ENCODE measurements at places on chromosomes 11 and 22. TPM values are rescaled to one million over a fixed set of nuclear protein-coding genes. Genes with fewer than 3 reads are reported as not detected.
A peak's percentile ranks its signal among the peaks of the same experiment; 100 is the strongest.

- no peak for DNase-seq
These were observed 176.5 kb upstream of the LARGE1 start for GRCh38 chr22:34096770-34097169.

- DNase-seq, result no peak
These were observed 46.7 kb upstream of the CTTN start for GRCh38 chr11:70351646-70352045.

GRCh38 chr11:133934599-133935550, 21.9 kb downstream of the IGSF9B start:
- DNase-seq, result peak; percentile 87

DNA sequence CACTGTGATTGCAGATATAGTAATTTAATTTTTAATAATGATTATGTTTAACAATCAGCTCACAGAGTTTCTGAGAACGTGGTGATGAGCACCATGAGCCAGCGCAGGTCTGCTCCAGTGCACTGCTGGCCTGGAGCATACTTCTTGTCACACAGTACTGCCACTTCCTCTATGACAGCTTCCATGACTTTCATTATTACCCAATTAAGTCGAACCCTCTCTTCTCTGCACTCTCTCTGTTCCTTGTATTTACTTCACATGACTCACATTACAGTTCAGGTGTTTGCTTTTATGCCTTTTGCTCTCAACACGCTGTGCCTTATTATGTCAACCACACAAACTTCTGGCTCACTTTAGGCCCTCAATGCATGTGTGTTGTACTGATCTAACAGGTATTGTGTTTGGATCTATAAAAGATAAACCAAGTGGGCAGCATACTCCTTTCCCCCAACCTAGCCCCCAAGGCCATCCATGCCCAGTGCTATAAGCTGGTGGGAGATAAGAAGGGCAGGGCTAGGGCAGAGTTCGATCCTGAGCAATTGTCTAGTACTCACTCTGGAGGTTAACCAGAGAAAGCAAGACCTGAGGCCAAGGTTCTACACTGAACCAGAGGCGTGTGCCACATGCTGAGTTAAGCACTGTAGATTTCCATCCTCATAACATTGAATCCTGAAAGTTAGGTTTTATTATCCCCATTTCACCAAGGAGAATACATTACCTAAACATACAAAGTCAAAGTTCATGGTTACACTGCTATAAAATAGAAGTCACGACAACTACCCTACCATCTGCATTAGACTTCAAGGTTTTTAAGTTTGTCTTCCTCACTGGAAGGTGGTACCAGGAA, 356.5 kb downstream of the INSC start:
- no peak for DNase-seq

DNA sequence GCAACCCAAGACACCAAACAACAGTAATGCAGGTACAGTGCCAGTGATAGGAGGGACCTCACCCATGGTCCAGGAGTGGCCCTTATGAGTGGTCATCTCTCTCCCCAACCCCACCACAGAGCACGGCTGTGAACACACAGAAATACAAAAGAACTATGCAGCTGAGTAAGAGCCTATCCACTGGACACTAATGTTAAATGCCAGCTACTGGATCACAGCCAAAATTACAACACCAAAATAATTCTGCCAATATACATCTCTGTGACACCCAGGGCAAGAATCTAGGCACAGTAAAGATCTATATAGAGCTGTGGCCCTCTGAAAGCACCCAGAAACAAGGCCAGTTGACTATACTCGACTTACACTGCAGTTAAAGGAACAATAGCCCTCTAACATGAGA, 22.8 kb upstream of the GPR83 start:
- DNase-seq, result no peak

DNA sequence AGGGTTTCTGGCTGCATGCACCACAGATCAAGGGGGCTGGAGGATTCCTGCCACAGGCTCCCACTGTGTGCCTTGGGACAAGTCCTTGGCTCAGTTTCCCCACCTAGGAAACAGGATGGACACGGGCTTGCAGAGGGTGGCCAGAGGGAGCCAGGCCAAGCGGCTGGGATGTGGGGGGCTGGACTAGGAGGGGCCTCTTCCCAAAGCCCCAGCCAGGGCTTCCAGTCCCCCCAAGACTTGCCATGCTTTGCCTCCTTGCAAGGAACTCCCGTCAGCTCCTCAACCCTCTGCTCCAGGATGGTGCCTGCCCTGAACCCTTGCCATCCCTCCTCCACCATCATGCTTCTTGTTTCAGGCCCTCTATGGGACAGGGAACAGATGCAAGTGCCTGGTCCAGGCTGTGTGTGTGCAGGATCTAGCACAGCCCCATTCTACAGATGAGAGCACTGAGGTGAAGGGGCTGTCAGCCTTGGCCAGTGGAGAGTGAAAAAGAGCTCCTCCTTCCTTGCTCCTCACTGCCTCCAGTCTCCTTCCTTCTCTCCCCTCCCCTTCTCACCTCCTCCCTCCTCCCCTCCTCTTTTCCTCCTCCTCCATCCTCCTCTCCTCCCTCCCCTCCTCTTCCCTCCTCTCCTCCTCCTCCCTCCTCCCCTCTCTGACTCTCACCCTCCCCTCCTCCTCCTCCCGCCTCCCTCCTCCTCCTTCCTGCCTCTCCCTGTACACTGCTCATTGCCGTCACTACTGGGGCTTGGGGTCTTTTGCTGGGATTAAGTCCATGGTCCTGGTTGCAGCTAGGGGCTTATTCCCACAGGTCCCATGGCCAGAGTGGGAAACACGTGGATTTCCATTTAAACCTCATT, 13.3 kb upstream of the FGF19 start:
- no peak for DNase-seq

GRCh38 chr22:30245181-30245984, 1.2 kb downstream of the LIF start:
- DNase-seq, result no peak

DNA sequence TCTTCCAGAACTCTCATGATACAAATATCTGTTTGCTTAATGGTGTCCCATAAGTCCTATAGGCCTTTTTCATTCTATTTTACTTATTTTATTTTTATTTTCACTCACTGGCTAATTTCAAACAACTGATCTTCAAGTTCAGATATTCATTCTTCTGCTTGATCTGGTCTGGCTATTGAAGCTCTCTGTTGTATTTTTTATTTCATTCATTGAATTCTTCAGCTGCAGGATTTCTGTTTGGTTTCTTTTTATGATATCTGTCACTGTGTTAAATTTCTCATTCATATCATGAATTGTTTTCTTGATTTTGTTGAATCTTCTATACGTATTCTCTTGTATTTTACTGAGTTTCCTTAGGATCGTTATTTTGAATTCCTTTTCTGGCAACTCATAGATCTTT, 2.6 kb upstream of the OR10A3 start:
- no peak for DNase-seq

DNA sequence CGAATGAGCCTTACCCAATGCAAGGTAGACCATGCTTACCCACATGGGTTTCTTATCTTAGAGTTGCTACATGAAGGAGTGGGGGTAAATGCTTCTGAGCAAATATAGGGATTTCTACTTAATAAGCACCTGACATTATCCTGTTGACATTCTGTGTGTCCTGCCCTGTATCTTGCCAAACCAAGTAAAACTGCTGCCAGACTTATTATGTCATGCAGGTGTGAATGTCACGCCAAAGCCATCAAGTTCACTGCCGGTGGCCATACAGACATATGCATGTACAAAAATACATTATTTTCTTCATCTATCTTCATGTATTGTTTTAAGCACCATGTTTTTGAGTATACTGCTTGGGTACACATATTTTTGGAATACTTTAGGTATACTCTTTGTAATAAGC, 70.2 kb downstream of the NOX4 start:
- no peak for DNase-seq

- DNase-seq, result no peak
These were observed 83.0 kb downstream of the ALX4 start for GRCh38 chr11:44226945-44227344.

GRCh38 chr11:125201525-125202141, 37.1 kb downstream of the PKNOX2 start:
- no peak for DNase-seq

DNA sequence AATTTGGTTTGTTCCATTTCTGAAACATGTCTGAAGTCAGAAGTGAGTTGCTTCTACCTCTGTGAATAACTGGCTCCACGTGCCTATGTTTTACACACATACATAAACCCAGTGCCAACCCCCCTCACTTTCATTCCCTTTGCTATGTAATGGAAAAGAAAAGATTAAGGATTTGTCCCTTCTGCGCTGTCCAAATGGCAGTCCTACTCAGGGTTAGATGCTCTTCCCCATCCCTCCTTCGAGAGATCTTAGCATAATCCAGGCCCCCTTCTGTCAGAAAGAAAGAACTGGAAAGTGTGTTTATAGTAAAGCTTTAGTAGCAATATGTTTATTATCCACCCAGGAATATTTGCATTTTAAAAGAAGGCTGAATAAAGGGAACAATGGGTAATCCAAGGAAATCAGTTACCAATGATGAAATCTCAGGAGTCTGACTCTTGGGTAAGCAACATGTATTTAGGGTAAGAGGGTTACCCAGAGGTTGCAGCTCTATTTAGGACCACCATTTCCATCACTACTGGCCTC, 3.1 kb upstream of the LAYN start:
- DNase-seq, result no peak

GRCh38 chr22:30158744-30159500, 78.7 kb downstream of the HORMAD2 start:
- no peak for DNase-seq

DNA sequence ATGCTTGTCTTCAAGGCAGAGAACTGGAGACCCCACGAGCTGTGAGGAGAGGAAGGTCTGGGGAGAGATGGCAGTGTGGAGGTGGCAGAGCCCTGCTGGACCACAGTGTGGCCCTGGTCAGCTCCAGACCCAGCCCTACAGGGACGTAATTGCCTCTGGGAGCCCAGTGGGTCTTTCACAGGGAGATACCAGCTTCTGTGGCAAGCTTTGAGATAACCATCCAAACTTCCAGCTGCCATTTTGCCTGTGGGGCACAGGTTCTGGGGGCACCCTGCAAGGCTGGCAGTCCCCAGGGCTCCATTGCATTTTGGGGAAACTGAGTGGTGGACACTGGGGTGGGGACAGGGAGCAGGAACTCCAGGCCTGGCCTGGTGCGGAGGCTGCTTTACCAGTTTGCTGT, 10.2 kb upstream of the MPPED1 start:
- no peak for DNase-seq

DNA sequence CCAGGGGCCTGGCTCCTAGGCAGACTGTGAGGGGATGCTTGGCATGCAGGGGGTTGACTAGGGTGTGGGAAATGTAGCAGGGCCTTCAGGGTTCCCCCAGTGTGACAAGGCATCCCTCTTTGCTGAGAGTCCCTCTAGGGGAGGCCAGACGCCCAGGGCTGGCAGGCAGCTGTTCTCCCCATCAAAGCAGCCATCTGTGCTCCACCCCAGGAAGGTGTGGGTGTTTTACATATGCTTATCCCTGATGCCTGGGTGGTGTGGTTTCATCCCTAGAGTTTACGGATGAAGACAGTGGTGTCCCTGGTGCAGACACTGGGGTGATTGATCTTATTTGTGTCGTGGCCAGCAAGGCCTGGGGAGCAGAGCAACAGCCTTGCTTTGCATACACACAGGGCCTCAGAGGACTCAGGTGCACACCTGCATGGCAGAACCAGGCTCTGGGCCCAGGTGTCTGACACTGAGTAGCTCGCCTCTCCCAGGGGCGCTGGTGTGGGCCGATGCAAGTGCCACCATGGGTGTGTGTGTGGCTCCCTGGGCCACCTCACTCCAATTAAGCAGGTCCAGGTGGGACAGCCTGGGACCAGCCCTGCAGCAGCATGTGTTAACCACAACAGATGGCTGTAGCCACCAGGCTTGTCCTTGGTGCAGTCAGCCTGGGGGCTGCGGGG, 74.2 kb downstream of the MED15 start:
- no peak for DNase-seq

DNA sequence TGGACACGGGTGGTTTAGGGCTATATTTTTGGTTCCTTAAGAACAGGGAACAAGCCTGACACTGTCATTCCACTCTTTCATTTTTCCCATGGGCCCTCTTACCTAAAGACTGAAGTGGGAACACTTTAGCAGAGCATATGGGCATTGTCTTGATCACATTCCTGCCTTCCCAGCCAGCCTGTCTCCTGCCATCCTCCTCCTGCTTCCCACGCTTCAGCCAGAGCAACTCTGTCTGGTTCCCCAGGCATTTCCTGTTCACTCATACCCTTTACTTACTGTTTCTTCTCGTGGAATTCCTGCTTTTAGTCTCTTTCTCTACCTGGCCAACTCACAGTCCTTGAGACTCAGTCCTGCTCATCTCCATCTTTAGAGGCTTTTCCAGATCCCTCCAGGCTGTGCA, 22.8 kb downstream of the MRPL16 start:
- DNase-seq, result no peak

- no peak for DNase-seq
These were observed 15.4 kb downstream of the FAM83F start for GRCh38 chr22:40009951-40010671.

GRCh38 chr11:66011785-66012303, at the start of gene CST6:
Gene CST6 (plus strand): TSS chr11:66012008. CDS start chr11:66012045, 37 bp downstream.
- peak; percentile 52 for DNase-seq

DNA sequence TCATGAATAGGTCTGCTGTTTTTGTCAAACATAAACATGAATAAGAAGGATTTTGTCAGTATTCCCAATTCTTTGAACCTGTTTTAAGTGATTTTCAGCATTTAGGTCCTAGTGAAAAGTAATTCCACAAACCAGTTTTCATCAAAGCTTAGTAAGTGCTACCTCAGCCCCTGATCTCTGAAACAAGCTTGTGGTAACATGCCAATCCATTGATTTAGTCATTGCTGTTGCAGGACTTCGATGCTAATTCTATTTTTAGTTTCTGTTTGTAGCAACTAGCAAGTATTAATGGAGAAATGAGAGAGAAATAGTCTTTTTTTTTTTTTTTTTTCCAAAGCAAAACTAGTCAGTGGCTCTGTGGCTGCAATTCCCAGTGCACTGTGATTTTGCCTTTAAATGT, 91.4 kb downstream of the JRKL start:
- no peak for DNase-seq

DNA sequence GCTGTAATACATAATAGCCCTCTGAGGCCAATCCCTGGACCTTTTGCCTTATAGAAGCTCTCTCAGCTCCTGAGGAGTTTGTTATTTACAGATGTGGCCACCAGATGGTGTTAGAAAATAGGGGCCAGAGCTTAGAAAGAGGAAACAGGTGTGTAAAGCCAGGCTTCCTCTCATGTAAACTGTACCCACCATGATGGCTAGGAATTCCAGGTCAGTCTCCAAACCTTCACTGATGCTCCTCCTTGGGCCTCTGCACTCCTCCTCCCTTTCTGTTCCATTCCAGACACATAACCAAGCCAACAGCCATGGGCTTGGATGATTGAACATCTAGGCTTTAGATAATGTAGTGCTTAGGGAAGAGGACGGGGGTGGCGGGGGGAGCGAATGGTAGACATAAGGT, 39.7 kb downstream of the USP35 start:
- DNase-seq, result peak; percentile 72

The APOL5 gene
- not detected for polyA plus RNA-seq

The CATSPERZ gene
- 0.54 TPM for polyA plus RNA-seq

The OR5A1 gene
- polyA plus RNA-seq, result not detected

The DUSP8 gene
- 2.2 TPM for polyA plus RNA-seq

The GLYAT gene
- not detected for polyA plus RNA-seq

The TMEM80 gene
- polyA plus RNA-seq, result 51.0 TPM

The OR8D2 gene
- polyA plus RNA-seq, result not detected

The GRAP2 gene
- polyA plus RNA-seq, result 0.13 TPM

The MYRF gene
- polyA plus RNA-seq, result 1.8 TPM

The CARD18 gene
- not detected for polyA plus RNA-seq

The PCNX3 gene
- 23.8 TPM for polyA plus RNA-seq

The NPAS4 gene
- 0.03 TPM for polyA plus RNA-seq
